ENCODE measurements at places on chromosomes 2 and 18. TPM values are rescaled to one million over a fixed set of nuclear protein-coding genes. Genes with fewer than 3 reads are reported as not detected.
A peak's percentile ranks its signal among the peaks of the same experiment; 100 is the strongest.

The ABCG8 gene
- total RNA-seq: not detected

DNA sequence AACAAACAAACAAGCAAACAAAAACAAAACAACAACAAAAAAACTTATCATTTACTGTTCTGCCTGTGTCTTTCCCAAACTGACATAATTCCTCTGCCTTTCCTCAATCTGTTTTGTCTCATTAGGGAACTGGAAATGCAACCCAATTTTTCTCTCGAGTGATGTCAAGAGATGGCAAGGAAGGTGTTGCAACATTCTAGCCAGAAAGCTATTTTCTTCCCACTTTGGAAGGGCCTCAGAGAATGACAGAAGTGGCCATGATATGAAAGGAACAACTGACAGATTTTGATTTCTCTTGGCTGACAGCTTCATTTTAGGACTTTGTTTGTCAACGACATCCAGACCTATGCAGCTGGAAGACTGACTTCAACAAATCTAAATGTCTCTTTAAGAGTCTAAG, 24.7 kb downstream of the RND3 start:
- no peak for ATAC-seq

DNA sequence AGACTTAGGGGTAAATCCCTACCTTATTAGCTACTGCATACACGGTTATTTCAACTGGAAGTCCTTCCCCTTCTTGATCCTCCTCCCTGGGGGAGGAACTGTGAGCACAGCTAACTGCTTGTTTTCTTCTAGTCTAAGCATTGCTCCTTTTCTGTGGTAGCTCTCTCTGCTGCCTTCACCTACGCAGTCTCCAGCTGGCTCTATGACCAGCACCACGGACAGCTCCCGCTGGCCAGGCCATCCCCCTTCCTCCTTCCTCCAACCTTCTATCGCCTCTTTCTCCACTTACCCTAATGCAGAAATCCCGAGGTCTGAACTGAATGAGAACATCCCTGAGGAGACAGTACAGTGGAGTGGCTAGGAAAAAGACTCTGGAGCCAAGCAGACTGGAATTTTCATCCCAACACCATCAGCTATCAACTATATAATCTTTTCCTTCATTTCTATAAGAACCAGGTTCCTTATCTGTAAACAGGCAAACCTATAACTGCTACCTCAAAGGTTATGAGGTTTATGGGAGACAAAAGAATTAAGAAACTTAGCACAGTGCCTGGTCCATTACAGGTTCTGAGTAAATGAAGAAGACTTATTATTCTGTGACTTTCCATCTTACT, 4.7 kb upstream of the CFAP65 start:
- ATAC-seq: no peak

GRCh38 chr18:62586151-62586774, 63.4 kb downstream of the ZCCHC2 start:
- peak; percentile 61 for ATAC-seq

- ATAC-seq: peak; percentile 77
These were observed 60.0 kb downstream of the GCA start for GRCh38 chr2:162403884-162404283.

- ATAC-seq: peak; percentile 36
These were observed 796 bp downstream of the AOX1 start for GRCh38 chr2:200586644-200586975.

GRCh38 chr2:151845884-151846283, 17.7 kb upstream of the ARL5A start:
- ATAC-seq: no peak

The NTSR2 gene
- not detected for total RNA-seq

DNA sequence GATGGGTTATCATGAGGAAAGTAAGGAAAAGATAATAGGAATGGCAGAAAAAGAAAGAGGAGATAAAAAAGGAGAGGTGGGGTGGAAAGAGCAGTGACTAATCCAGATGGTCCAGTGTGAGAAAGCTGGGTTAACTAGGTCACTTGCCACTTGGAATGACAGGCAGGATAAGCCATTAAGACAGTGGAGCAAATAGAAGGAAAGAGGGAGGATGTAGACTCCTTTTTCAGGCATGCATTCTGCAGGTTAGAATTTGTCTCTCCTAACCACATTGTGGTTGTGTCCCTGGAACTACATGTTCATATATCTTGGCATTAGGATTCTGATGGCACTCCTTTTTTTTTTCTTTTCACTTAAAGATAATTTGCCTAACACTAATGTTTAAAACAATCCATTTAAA, 13.4 kb upstream of the NEMP2 start:
- ATAC-seq: no peak

The C2orf66 gene
- total RNA-seq: not detected
